ENCODE measurements at places on chromosomes 1 and 21.

DNA sequence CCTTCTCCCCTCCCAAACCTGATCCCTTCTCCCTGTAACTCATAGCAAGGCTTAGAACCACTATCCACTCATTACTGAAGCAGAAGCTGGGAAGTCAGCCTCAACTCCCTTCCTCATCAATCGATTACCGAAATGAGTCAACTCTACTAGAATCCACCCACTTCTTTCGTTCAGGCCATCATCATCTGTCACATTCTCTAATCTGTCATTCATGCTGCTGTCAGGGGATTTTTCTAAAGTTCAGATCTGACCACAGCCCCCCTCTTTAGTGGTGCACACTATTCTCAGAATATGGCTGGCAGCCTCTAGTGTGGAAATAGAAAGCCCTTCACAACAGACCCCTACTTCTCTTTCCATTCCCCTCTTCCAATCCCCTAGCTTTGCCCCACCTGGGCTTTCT, 5.1 kb downstream of the NT5C1A start:
- DNase-seq = no peak

- DNase-seq = no peak
Measured at GRCh38 chr1:221778535-221779142, 36.8 kb upstream of the DUSP10 start.

DNA sequence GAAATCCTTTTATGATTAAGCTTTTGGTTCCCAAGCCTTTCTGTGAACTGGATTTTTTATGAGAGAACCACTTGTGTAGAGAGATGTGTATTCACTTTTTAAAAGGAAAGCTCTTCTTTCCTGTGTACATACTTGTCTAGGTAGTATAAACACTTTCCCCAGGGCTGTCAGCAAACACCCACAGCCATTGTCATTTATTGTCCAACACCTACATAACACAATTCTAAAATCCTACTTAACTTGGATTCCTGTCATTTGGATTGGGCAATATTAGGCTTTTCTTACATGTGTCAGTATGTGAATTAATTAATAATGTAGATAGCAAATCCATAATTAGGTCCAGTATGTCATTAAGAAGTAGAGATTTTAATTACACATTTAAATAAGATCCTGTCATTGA, 12.3 kb downstream of the DDX20 start:
- DNase-seq = no peak

GRCh38 chr1:54814571-54814970, 13.4 kb upstream of the TTC22 start:
- no peak for DNase-seq

DNA sequence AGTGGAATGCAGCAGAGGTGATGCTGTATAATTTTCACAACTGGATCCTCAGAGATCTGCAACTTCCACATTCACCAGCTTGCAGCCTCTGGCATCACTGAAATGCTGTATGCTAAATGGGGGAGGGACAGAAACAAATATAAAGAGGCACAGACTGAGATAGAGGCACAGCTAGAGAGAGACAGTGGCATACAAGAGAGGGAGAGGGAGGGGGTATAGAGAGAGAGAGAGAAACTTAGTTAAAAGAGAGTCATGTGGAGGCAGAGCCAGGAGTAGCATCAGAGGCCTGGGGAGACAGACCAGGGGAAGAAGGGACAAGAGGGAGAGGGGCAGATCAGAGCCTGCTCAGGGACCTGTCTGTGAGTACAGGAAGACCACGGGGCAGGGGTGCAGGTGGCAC, 84.5 kb upstream of the GRIK3 start:
- no peak for DNase-seq

DNA sequence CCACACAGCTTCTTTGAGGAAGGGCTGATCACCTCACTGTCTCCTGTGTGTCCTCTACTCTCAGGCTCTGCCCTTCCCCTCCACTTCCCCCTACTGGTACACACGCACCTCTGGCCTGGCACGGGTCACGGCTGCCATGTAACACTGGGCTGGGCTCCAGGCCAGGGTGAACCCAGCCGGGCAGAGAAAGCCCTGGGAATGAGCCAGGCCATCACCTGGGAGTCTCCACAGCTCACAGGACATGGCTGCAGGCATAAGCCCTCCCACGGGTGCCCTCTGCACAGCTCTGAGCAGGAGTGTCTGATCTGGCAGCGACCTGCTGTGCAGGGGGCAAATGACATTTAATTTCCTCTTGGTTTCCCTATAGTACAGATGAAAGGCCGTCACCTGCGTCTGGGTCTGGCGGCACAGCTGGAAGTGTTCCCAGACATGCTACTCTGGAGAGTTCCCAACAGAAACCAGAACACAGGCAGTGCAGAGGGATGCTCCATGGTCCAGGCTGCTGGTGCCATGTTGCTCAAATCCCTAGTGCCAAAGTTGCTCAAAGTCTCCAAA, 61.2 kb downstream of the ERI3 start:
- no peak for DNase-seq

GRCh38 chr1:200771625-200772555, 33.2 kb downstream of the CAMSAP2 start:
- no peak for DNase-seq

GRCh38 chr1:67719329-67720196, 34.6 kb downstream of the GADD45A start:
- no peak for DNase-seq

DNA sequence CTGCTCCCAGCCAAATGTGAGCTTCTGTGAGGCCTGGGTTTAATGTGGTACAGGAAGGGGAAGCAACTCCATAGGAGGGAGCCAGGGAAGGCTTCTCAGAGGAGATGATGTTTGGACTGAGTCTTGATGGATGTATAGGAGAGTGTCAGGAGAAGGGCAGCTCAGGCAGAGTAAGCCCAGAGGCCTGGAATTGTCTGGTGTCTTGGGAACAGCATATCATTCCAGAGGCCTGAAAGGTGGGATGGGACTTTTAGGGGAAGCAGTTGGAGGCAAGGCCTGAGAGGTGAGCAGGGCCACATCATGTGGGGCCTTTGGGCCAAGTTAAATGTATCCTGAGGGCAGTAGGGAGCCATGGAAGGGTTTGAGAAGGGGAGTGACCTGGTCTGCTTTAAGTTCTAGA, 148.6 kb upstream of the WNT4 start:
- no peak for DNase-seq

DNA sequence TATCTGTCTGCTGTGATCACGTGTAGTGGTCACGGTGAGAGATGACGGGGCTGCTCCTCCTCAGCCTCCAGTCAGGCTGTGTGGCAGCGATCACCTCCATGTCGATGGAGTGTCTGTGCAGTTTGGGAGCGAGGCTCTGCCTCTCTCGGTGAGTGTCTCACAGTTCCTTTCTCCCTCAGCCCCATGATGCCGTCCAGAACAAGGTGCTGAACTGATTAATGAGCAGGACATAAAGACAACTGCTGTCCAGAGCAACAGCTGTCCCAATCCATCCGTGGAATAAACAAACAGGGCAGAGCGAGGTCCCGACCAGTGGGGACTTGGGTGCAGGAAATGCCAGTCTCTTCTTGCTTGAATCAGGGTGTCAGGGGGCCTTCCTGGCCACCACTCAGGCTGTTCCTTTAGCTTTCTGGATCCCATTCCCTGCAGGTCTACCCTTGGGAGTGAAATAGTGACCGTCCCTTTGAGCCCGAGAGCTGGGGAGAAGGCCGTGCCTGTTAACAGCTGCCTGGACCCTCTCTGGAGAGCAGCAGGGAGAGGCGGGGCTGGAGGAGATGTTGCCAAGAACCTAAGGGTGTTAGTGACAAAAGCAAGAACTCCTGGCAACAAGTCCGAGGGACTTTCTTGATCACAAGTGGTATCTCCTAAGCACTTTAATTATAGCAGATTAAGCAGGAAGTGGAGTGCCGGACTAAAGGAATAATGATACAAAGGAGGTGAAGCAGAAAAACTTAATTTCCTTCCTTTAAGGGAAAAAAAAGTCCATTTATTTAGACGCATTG, 443.9 kb downstream of the KIF26B start:
- no peak for DNase-seq

DNA sequence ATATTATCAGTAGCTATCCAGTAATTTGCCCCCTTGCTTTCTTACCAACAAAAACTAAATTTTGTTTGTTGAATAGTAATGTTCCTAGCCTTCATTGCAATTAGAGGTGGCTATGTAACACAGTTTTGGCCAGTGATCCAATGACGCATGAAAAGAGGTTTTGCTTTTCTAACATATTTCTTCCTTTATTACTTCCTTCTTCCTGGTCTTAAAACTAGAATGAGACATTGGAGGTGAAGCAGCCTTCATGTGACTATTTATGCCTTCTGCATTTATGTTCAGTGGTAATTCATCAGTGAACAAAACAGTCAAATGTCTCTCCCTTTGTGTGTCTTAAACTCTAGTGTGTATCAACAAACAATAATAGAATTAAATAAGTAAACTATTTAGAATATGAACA, 35.5 kb downstream of the LRIF1 start:
- no peak for DNase-seq

DNA sequence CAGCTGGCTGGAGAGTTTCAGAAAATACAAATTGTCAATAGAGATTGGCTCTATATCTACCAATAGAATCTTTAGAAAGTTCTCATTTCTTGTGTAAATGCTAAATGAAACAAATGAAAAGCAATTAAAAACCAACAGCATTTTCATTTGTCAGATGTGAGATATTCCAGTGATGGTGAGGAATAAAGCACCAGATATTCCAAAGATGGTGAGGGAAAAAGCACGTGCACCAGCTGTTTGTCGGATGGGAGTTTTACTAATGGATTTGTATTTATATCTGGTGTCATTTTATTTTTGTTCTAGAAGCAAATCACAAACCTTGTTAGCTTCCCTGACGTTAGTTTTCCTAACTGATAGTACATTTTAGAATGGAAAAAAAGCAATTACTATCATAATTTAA, 188.8 kb downstream of the PCP4 start:
- DNase-seq = no peak

Data from left renal cortex interstitium (tissue), 4 donors.